ENCODE measurements at places on chromosomes 4 and X. TPM values are rescaled to one million over a fixed set of nuclear protein-coding genes. Genes with fewer than 3 reads are reported as not detected.

GRCh38 chrX:111465669-111466068 lies 45.8 kb upstream of the SERTM2 start:
- no peaks in the 10 kb centered on the region for H3K27me3 ChIP-seq
- H3K4me1 ChIP-seq: no peaks in the 10 kb centered on the region
- H3K4me3 ChIP-seq: no peak overlapping the region
- DNase-seq: no peak
- H3K27ac ChIP-seq: no peak overlapping the region
- H3K36me3 ChIP-seq: no peaks in the 10 kb centered on the region

DNA sequence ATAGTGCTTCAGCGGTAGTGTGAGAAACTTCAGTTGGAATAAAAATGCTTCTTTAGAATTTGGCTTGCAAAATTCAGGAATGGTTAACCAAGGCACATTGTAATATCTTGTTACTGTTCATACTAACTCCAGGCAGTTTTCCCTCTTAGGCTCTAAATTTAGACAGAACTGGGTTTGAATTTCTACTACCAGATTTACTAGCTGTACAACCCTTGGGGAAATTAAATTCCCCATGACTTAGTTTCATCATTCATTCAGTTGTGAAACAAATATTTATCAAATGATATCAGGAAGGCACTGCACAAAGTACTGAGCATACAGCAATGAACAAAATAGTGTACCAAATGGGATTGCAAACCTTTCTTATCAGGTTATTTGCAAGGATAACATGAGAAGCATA lies 135.0 kb upstream of the IL15 start:
- no peaks in the 10 kb centered on the region for H3K4me1 ChIP-seq
- H3K4me3 ChIP-seq: no peak overlapping the region
- DNase-seq: no peak
- H3K27me3 ChIP-seq: no peaks in the 10 kb centered on the region
- no peaks in the 10 kb centered on the region for H3K36me3 ChIP-seq

DNA sequence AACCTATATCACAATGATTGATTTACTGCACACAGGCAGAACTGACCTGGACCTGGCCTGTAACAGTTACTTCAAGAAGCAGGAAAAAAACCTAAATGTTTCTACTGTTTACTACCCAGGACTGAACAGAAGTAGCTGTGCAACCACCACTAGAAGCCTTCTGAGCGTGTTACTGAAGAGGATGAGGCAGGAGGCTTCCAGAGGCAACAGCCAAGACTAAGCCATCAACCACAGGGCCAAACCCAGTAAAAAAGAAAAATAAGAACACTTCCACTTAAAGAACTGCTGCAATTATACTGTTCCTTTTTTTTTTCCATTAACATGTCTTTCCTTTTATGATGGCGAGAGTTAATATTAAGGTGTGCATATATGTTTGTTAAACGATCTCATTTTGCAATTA lies 29.4 kb upstream of the TTC29 start:
- no peak overlapping the region for H3K4me3 ChIP-seq
- no peaks in the 10 kb centered on the region for H3K4me1 ChIP-seq
- no peaks in the 10 kb centered on the region for H3K36me3 ChIP-seq
- no peak for DNase-seq
- no peak overlapping the region for H3K27ac ChIP-seq

DNA sequence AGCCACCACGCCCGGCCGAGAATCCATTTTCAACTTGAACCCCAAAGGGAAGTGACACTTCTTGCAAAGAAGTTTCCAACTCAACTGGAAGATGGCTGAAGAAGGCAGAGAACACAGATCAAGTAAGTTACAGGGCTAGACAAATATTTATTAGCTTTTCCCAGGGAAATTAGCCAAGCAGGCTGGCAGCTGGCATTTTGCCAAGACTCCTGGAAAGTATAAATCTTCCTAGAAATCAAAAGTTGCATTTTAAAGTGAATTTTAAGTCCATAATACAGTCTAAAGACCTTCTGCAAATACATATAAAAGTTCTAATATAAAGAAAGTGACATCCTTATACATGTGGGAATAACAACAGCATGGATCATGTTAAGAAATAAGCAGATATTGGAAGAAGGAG lies 3.4 kb upstream of the MRPL1 start:
- no peak overlapping the region for H3K4me3 ChIP-seq
- H3K27me3 ChIP-seq: no peaks in the 10 kb centered on the region
- no peaks in the 10 kb centered on the region for H3K4me1 ChIP-seq
- no peak for DNase-seq
- H3K27ac ChIP-seq: no peak overlapping the region

ZCCHC18 gene
- total RNA-seq: 0.66 TPM

DNA sequence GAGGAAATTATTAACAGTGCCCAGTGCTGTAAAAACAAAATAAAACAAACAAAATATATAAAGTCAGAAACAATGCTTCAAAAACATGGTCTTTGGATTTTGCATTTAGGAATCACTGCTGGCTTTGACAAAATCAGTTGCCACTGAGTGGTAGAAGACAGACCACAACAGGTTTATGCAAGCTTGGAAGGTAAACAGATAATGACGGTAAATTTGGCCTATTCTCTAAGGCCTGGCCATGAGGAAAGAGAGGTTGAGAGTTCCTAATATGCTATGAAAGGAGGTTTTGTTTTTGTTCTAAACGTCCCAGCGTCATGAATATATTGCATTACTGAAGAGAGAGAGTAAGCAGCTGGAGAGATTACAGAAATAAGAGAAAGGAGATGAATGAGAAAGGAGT lies 629.4 kb downstream of the STPG2 start:
- DNase-seq: no peak
- no peaks in the 10 kb centered on the region for H3K36me3 ChIP-seq
- no peak overlapping the region for H3K4me3 ChIP-seq
- no peak overlapping the region for H3K27ac ChIP-seq

DNA sequence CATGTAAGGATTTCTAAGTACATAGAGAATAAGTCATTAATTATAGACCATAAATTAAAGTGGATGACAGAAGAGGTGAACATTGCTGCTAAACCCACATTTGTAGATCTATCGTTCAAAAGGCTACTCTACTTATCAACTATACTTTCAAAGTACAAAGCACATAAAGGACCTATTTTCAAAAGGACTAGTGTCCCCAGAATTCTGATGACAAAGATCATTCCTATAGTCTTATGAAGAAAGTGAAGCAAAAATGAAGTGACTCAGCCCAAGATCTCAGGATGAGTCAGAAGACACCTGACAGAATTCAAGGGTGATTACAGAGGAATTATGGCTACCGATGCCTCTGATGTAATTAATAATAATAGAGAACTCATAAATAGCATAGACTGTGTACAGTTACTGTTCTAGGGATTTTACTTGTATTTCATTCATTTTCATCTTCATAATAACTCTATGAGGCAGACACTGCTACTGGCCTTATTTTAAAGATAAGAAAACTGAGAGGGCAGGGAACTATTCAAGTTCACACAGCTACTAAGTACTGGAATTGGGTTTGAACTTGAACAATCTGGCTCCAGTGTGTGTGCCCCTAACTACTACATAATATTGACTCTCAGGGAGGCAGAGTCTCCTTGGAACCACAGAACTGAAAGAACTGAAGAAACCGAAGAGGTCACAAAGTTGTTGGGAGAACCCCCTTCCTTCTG lies 17.1 kb downstream of the USP46 start:
- no peak overlapping the region for H3K4me3 ChIP-seq
- H3K36me3 ChIP-seq: no peaks in the 10 kb centered on the region
- H3K4me1 ChIP-seq: no peaks in the 10 kb centered on the region
- H3K27ac ChIP-seq: peak overlapping the region; percentile 18

NUDT10 gene
- 11.8 TPM for total RNA-seq

KDM5C gene
- 70.2 TPM for total RNA-seq

TRO gene
- total RNA-seq: 13.0 TPM

CTAG1A gene
- not detected for total RNA-seq

ARMCX1 gene
- total RNA-seq: 49.1 TPM

MCF2 gene
- total RNA-seq: not detected

MAGEB10 gene
- total RNA-seq: not detected

DNA sequence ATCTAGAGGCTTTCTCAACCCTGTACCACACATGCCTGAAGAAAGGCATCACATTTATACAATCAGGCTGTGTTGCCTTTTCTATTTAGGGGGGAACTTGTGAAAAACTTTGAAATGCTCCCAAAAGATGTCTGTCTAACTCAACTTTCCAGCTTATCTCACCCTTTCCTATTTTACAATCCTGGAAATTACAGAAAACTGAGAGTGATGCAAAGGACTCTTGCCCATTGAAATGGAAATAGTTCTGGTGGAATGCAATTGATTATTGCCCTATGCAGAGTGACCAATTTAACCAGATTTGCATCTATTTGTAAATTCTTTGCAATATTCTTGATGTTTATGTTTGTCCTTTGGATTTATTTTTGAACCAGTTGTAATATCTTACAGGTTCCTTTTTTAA lies 77.3 kb downstream of the GALNT7 start:
- no peaks in the 10 kb centered on the region for H3K27me3 ChIP-seq
- H3K27ac ChIP-seq: no peak overlapping the region
- no peaks in the 10 kb centered on the region for H3K4me1 ChIP-seq
- DNase-seq: no peak
- no peak overlapping the region for H3K4me3 ChIP-seq
- H3K36me3 ChIP-seq: no peaks in the 10 kb centered on the region

- no peak overlapping the region for H3K4me3 ChIP-seq
- H3K36me3 ChIP-seq: peaks cover 6% of the 10 kb centered on the region
- H3K4me1 ChIP-seq: peaks cover 28% of the 10 kb centered on the region
- no peaks in the 10 kb centered on the region for H3K27me3 ChIP-seq
Observed at GRCh38 chr4:145171911-145172310, 8.5 kb downstream of the OTUD4 start.

GRCh38 chr4:85861064-85861765 lies 386.3 kb downstream of the ARHGAP24 start:
- no peaks in the 10 kb centered on the region for H3K36me3 ChIP-seq
- H3K27ac ChIP-seq: no peak overlapping the region
- DNase-seq: no peak
- no peaks in the 10 kb centered on the region for H3K27me3 ChIP-seq
- no peaks in the 10 kb centered on the region for H3K4me1 ChIP-seq

ARHGAP10 gene
- total RNA-seq: 158 TPM

GRCh38 chrX:110407910-110408545 lies 49.4 kb downstream of the RTL9 start:
- DNase-seq: no peak
- H3K36me3 ChIP-seq: no peaks in the 10 kb centered on the region
- H3K27me3 ChIP-seq: no peaks in the 10 kb centered on the region
- no peak overlapping the region for H3K4me3 ChIP-seq
- no peak overlapping the region for H3K27ac ChIP-seq

GRCh38 chr4:176066757-176067156 lies 1.1 kb downstream of the WDR17 start:
- no peak overlapping the region for H3K27ac ChIP-seq
- no peak for DNase-seq
- H3K4me3 ChIP-seq: no peak overlapping the region
- no peaks in the 10 kb centered on the region for H3K4me1 ChIP-seq
- no peaks in the 10 kb centered on the region for H3K36me3 ChIP-seq

Data from sigmoid colon (tissue), 7 donors.